ENCODE measurements at places on chromosomes 1 and 21.

DNA sequence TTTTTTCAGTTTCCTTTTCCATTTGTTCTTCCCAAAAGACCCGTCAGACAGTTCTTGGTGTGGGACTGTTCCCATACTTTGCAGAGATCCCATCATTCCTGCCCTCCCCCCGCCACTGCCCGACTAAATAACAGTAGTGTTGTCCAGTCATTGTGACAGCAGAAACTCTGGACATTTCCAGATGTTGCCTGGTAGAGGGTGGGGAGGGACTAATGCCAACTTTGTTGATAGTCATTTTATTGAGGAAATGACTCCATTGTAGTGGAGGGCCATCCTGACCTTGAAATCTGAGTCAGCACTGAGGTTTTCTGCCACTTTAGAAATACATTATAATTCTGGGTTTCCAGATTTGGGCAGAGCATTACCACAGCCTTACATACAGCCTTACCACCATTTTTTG is 85.4 kb downstream of the CEP350 start:
- DNase-seq = no peak

GRCh38 chr1:232911027-232911599 is 39.3 kb upstream of the NTPCR start:
- no peak for DNase-seq

DNA sequence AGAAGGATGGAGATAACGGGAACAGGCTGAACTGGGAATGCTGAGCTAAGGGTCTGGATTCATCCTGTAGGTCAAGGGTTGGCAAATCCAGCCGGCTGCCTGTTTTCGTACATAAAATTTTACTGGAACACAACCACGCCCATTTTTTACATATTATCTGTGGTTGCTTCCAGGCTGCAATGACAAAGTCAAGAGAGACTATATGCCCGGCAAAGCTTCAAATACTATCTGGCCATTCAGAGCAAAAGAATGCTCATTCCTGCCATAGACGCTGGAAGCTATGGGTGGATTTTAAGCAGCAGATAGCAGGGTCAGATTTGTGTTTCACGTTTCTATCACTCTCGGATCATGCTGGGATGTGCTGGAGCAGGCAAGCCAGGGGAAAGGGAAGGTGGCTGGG is 137.9 kb upstream of the EDN2 start:
- DNase-seq = no peak

GRCh38 chr1:24248859-24249258 is 61.8 kb upstream of the IFNLR1 start:
- no peak for DNase-seq

DNA sequence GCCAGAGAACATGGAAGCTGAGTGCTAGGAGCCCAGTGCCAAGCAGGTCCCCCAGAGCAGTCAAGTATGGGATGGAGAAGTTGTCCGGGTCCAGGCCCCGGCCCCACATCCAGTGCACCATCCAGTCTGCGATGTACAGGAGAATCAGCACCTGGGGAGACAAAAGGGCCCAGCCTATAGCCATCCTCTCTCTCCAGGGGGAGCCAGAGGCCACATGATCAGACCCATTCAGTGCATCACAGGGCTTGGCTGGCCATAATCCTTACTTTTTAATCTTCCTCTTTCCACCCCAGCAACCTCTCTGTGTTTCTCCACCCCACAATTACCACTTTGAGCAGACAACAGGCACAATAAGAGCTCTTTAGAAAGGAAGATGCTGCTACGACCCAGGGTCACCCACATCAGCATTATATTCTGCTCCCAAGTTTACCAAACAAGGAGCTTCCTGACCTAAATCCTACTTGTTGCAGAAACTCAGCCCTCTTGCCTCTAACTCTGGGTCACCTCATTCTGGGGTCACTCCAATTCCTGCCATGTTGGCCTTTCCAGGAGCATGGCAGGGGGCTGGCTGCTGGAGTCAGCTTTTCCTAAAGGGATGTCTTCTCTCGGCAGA is 16.4 kb upstream of the RAB29 start:
- DNase-seq = peak; percentile 76

DNA sequence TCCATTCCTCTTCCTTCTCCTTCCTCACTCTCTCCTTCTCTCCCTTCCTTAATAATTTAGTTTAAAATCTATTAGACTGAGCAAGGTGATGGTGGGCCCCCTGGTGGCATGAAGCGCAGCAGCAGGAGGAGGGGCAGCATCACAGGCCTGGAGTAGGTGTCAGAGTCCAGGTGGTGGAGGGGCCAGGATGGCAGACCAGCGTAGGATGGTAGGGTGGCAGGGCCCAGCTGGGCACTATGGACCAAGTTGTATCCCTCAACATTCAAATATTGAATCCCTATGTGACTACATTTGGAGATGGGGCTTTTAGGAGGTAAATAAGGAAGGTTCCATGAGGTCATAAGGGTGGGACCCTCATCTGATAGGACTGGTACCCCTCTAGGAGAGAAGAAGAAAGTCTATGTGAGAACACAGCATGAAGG is 61.0 kb downstream of the WDR4 start:
- DNase-seq = peak; percentile 29

DNA sequence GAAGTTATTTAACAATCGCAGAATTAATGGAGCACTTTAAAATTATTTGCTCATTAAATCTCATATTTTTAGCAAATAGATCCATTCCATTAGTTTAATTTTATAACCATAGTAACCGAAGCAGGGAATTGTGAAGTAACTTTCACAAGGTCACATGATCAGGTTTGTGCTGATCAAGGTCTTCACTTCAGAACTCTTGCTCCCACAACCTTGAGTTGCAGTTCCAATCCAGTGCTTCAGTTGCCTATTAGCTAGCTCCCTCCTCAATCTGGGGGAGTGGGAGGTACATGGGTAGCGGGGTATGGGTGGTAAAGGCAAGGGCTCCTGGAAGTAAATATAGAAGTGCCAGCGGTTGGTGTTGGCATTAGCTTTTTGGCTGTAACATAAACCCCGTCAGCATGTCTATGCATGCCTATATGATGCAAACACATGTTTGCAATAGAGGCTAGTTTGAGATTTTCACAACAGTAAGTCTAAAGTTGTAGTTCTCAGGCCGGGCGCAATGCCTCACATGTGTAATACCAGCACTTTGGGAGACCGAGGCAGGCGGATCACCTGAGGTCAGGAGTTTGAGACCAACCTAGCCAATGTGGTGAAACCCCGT is 5.8 kb downstream of the ATP5IF1 start:
- no peak for DNase-seq

DNA sequence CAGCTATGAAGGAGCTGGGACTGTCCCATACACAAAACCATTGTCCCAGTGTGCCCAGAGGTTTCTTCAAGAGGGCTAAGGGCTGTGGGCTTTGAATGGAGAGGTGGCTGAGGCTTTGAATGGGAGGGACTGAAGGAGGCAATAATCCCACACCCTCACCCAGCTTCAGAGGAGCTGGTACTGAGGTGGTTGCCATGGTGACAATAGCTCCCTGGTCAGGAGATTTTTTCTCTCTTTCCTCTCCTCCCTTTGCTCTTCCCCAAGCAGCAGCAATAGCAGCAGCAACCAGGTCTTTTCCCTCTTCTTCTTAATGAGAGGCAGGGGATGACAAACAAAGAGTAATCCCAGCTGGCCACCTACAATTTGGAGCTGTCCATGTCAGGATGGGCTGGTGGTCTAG is 1.6 kb downstream of the HPCAL4 start:
- DNase-seq = peak; percentile 72

GRCh38 chr1:214332946-214333798 is 52.2 kb downstream of the SMYD2 start:
- peak; percentile 11 for DNase-seq

DNA sequence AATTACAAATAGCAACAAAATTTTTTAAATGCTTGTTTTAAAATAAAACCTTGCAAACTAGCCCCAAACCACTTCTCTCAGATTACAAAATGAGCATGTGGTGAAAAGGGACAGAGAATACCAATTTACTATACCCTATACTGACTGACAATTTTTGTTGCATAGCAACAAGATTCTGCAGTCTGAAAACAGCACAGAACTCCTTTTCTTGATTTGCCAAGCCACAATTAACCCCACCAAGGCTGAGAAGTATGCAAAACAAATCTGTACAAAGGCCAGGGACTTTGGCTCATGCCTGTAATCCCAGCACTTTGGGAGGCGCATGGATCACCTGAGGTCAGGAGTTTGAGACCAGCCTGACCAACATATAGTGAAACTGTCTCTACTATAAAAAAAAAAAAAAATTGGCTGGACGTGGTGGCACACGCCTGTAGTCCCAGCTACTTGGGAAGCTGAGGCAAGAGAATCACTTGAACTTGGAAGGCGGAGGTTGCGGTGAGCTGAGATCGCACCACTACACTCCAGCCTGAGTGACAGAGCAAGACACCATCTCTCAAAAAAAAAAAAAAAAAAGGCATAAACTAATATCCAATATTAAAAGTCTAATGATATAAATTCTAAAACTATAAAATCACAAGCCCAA is 21.8 kb downstream of the ENAH start:
- no peak for DNase-seq

DNA sequence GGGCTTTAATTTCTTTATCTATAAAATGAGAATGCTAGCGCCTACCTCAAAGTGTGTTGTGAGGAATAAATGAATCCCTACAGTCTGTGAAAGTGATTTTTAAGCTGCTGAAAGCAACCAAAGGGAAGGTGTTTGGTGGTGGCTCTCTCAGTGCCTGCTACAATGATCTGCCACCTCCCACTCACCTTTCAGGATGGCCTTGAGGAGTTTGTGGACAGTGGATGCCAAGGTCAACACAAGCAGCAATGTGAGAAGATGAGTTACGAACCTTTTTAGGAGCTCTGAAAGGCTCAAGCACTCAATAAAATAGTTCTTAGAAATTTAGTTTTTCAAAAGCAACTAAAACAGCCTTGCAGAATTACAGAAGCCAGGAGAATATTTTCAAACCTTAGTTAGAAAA is 176.6 kb upstream of the DPT start:
- no peak for DNase-seq

DNA sequence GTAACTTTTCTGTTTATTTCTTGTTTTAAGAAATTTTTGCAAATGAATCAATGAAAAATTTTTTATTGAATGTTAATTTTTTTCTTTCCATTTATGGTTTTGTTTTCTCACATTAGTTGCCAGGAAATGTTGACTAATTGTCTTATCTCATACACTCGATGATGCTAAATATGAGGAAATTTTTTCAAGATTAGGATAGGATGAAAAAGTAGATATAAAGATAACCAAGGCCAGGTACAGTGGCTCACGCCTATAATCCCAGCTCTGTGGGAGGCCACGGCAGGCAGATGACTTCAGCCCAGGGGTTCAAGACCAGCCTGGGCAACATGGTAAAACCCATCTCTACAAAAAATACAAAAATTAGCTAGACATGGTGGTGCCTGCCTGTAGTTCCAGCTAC is 12.6 kb downstream of the LAX1 start:
- DNase-seq = no peak

DNA sequence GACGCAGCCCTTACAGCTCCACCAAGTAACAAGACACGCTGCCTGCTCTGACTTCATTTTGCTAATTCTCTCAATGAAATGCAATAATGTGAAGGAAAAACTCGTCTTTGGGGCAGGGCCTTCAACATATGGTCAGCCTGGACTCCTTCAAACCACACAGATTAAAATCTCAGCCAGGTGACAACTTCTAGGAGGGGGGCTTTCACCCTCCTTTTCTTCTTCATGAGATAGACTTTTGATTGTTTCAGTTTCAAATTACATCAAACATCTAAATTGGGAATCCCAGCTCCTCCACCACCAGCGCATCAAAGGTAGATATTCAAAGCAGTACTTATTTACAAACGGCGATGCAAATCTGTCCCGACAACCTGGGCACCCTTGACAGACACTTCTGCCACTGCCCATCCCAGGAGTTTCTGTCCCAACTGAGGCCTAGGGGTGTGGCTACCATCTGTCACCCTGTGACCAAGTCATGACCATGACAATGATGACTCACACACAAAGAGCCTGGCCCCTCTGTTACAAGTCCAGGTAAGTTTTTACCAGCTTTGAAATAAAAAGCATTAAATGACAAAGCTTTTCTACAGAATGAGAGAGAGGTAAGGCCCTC is 29.7 kb downstream of the SSBP3 start:
- no peak for DNase-seq

DNA sequence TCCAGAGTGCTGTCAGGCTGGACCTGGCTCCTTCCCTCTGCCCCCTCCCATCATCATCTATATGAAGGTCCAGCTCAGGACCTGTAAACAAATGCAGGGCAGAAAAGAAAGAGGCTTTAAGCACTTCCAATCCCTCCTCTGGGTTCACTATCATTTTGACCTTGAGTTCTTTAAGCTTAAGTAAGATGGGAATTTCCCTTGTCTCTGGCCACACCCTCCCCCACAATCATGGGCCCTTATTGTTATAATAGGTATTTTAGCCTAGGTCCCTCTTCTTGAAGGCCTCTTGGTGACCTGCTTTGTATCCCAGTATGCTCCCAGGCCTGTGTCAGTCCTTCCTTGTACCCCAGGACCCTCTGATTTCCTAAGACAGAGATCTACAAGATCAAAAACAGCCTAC is 45.1 kb upstream of the EPS15 start:
- DNase-seq = no peak

- DNase-seq = peak; percentile 69
These were observed 89.5 kb downstream of the OLFM3 start for GRCh38 chr1:101907264-101907663.

GRCh38 chr1:24228311-24228710 is 41.2 kb upstream of the IFNLR1 start:
- no peak for DNase-seq

DNA sequence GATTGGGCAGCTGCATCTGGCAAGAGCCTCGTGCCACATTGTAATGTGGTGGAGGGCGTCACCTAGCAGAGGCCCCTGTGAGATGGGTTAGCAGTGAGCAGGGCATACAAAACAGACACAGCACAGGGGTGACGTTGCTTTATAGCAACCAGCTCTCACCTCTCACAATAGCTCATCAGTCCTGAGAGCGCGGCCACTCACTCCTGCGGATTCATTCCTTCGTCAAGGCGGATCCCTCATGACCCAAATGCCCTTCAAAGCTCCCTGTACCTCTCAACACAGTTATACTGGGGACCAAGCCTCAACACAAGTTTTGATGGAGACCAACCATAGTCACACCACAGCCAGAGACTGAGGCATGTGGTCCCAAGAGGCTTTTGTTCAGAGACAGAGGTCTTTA is 22.9 kb downstream of the SLC37A1 start:
- DNase-seq = no peak

DNA sequence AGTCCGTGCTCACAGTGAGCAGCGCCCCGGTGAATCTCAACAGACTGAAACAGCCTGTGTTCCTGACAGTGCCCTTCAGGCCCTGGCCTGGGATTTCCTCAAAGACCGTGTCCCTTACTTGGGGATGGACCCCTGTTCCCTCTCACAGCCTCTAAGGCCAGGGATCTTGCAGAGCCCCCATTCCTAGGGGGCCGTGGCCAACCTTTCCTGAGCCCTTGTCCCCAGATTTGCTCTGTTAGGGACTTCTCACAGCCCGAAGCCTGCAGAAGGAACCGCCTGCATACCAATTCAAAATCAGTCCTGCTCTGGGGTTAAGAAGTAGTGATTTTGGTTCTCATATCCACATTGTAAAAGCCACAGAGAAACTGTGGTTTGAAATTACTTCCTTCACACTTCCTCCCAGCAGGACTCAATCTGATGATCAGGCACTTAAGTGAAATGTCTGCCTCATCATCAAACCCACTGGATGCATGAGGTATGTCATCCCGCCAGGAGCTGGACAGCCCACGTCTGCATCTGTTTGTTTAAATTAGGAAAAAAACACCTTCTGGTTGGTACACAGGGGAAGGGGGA is 14.9 kb downstream of the ABCA4 start:
- no peak for DNase-seq

- DNase-seq = no peak
These were observed 119.8 kb downstream of the TBX15 start for GRCh38 chr1:118868387-118868786.

All from NCI-H1417 (cell line).